ENCODE measurements at places on chromosomes 13 and 19.

DNA sequence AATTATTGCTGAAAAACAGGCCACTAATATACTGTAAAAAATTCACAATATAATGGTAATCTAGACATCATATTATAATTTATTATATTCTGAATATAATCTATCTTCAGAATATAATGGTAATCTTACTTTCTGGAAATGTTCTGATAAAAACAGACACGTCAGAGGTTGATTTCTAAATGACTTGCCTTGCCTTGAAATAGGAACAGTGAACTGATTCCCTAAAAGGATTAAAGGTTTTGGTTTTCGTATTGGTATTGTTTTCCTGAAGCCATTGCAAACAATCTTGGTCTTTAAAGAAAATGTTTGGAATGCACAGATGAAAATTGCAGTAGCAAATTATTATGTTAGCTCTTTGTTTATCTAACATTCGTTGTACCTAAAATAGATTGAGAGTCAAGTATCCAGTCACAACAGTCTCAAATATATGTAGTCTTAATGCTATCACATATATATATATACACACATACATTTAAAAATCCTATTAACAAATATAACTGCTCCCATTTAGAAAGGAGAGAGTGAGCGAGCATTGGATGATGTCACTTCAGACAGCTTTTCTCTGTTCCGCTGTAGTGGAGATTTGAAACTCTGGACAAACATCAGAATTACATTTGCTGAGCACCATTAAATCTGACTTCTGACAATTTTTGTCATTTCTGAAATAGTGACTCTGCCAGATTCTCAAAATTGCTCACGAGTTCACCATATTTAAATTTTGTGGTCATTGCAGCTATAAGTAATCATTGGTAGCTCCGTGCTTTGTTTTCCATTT, 1.7 kb downstream of the ITM2B start:
- no peak for DNase-seq

- DNase-seq = no peak
Observed at GRCh38 chr13:67229481-67230403, at the start of gene PCDH9. TSS of gene PCDH9 (minus strand) at chr13:67230336. CDS start at chr13:67228440, 1,896 bp downstream.

GRCh38 chr13:33146843-33147611, 130.8 kb downstream of the KL start:
- DNase-seq = no peak

DNA sequence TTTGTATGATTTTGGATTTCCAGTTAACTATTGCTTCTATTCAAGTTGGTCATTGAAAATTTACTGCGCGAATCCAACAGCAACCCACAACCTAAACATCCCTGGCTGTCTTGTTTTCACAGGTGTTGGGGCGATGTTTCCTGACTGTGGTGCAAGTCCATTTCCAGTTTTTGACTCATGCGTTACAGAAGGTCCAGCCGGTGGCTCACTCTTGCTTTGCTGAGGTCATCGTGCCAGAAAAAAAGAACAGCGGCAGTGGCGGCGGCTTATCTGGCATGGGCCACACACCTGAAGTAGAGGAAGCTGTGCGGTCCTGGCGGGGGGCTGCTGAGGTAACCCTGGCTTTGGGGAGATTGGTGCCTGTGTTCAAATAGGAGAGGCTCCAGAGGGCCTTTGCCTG, 45.2 kb upstream of the GPI start:
- no peak for DNase-seq

DNA sequence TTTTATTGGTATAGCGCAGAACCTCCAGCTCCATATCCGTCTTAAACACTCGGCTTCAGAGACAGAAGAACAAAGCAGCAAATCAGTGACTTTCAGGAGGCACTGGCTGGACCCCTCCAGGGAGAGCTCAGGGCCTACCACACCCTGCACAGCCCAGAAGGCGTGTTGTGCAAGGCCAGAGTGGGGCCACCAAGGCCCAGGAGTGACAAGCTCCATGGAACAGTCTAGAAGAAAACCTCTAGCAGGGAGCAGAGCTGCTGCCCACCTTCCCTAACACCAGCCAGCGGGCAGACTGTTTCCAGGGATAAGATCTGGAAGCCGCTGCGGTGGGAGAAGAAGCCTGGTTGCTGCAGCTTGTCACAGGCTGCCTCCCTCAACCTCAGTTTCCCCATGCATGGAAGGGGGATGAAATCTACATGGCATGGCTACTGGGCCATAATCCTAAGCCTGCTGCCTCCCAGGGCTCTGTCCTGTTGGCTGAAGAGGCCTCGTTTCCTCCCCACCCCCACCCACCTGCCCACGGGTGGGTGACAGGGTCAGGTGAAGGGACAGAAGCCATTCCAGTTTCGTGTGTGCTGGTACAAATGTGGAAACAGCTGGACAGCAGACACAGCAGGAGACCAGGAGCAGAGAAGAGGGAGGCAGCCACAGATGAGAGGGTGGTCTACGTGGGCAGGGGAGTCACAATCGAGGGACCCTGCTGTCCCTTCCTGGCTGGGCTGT, 57.4 kb downstream of the PEPD start:
- no peak for DNase-seq

- DNase-seq = no peak
Observed at GRCh38 chr19:31294189-31294588, 55.0 kb downstream of the TSHZ3 start.

GRCh38 chr13:113552786-113553434, 31.6 kb upstream of the TFDP1 start:
- no peak for DNase-seq

DNA sequence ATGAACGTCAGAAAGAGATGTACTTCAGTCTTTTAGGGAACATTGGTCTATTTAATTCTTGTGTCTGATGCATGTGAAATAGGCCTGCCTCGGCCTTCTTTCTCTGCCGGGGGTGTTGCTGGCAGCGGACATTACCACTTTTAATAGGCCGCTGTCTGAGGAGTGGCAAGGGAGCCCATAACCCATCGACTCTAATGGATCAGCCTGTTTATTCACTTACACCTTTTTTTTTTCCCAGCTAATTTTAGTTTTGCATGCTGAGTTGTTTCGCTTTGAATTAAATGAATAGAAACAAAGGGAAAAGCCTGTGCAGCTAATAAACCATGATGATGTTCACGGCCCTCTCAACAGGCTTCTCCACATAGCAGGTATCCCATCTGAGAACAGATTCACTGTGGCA, 78.4 kb downstream of the KCTD15 start:
- no peak for DNase-seq

GRCh38 chr13:64579331-64579730, 2650.8 kb downstream of the PCDH9 start:
- no peak for DNase-seq

GRCh38 chr19:17680230-17680722, 7.9 kb downstream of the UNC13A start:
- DNase-seq = peak; percentile 23

GRCh38 chr13:102688306-102688973, 6.4 kb downstream of the METTL21C start:
- DNase-seq = no peak

DNA sequence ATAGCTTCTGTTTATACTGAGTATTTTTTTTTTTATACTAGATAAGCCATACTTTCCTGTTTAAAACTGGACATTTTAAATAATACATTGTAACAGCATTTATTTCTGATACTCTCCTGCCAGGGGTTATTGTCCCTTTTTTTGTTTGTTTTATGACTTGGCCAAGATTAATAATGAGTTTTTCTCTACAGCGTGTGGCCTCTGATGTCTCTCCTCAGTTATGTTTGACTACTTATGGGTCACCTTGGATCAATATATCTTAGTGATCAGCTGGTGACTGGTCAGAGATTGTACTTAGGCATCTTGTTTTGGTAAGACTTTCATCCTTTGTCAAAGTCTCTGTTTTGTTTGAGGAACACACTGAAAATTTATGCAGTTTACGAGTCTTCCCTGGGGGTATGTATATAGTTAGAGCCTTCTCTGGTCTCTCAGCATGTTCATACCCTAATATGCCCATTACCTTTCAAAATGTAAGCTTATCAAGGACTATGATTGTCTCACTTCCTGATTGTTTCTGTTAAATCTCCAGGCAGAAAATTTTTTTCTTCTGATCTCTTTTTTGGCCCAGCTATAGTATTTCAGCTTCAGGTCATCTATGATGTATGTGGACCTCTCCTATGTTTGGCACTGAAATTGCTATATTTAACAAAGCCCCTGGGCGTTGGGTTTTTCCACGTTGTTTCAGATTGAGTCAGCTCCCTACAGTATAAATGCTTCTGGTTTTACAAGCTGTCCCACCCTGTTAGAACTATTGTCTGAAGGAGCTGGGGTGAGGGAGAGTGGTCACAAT, 87.9 kb downstream of the URI1 start:
- DNase-seq = no peak

DNA sequence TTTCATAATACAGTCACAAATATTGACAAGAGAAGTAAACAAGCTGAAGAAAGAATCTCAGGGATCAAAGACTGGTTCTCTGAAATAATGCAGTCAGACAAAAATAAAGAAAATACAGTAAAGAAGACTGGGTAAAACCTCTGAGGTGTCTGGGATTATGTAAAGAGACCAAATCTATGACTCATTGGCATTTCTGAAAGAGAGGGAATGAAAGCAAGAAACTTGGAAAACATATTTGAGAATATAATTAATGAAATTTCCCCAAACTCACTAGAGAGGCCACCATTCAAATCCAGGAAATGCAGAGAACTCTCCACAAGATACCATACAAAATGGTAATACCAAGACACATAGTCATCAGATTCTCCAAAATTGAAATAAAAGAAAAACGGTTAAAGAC, 53.0 kb upstream of the GPC6 start:
- DNase-seq = no peak

DNA sequence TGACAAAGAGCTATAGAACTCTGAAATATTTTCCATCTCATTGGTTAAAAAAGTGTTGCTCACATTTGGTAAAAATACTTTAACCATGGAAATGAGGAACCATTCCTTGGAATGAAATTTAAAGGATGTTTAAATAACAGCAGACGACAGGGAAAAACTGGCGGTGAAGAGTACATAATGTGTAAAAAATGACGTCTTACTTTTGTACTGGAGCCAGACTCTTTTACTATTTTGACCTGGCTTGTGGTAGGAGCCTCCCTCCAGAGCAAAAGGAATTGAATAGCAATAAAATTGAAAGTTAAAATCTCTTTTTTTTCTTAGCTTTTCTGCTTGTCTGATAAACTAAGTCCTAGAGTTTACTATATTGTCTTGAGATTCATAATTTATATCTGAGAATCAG, 426.2 kb upstream of the KLHL1 start:
- no peak for DNase-seq

DNA sequence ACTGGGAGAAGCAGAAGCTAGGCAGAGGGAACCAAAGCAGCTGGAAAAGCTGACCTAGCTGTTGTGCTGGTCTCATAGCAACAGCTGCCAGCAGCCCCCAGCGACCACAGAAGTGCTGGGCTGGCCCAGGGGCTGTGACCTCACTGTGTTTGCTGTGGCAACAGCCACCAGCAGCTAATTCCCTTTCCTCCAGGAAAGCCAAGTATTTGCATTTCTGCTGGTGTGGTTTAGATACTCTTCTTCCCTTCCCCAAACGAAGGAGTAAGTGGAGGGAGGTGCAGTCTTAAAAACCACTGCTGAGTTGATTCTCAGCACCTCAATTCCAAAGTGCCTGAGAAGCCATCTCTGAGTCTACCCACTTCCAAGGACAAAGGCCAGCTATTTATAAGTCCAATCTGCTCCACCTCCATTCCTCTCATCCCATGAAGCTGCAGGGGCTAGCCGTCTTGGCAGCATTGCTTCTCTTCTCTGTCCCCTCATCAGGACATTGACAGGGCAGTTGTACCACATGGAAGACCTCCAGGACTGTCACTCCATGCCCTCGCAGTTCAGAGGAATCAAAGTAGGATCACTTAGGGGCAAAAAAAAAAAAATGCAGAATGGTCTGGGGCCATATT, 11.5 kb upstream of the CCDC97 start:
- no peak for DNase-seq

- DNase-seq = no peak
Observed at GRCh38 chr13:59680429-59681024, 483.2 kb downstream of the DIAPH3 start.

DNA sequence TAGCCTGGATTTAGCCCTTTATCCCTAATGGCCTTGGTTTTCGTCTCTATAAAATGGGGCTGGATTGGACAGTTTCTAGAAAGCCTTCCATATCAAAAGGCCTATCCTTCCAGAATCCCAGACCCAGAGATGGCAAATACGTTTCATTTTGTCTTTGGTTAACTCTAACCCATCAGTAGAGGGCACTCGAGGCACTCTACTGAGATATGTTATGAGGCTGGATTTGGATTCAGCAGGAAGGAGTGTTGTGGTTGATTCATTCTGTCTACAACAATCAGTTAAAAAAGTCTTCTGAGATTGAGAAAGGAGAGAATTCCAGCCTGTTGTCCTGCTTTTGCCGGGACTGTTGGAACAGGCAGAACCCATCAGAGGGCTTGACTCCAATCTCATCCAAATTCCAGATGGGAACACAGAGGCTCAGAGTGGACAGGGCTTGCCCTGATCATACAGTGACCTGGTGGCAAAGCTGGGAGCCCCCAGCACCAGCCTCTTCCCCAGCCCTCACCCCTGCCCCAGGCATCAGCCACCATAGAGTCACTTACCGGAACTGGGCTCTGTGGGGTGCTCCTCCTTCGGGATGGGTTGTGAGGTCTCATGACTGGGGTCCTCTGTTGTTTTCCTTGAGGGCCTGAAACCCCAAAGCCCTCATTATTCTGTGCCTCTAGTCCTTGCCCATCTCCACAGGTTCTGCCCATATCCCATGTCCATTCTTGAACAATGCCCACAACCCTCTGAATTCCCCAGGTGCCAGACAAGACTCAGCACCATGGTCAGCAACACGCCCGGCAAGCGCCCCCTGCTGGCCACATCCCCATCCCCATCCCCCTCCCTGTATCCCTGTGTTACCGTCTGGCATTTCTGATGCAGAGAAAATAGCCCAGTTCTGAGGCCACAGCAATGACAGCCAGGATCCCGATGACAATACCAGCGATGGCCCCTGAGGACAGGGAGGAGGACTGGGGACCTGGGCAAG, 12.3 kb upstream of the ZNF180 start:
- peak; percentile 14 for DNase-seq

DNA sequence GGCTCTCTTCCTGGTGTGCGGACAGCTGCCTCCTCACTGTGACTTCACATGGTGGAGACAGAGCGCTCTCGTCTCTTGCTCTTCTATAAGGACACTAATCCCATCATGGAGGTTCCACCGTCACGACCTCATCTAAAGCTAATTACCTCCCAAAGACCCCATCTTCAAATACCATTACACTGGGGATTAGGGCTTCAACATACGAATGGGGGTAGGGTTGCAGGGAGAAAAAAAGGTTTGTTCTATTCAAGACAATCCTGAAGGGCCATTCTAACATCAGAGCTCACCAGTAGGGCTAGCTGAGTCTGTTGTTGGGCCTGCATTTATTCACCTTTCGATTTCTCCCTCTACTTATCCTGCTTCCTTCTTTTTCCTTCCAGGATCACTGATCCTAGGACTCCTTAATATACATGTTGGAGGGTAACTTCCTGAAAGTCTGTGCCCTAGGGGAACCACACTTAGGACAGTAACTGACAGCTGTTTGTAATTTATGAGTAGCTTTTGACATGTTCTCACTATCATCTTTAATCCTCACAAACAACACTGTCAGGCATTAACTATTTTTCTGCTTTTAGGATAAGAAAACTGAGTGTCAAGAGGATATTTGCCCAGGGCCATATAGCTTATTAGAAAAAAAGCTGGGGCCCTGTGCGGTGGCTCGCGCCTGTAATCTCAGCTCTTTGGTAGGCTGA, 18.8 kb upstream of the GTF2F2 start:
- no peak for DNase-seq

GRCh38 chr13:76641056-76641455, 245.1 kb downstream of the KCTD12 start:
- DNase-seq = no peak

- no peak for DNase-seq
Observed at GRCh38 chr13:25379011-25379410, 7.2 kb downstream of the ATP8A2 start.

- DNase-seq = no peak
Observed at GRCh38 chr13:33015791-33016323, 366 bp upstream of the KL start.

- no peak for DNase-seq
Observed at GRCh38 chr13:56189439-56189838, 951.3 kb upstream of the PRR20A start.

Data from stimulated activated CD4-positive, alpha-beta T cell treated with anti-CD3 and anti-CD28 coated beads, Interleukin-12 subunit alpha, Interleukin-12 subunit beta, amount 100 ng/mL, for 4 hours (primary cell).